ENCODE measurements at places on chromosomes 16 and 17.
A peak's percentile ranks its signal among the peaks of the same experiment; 100 is the strongest.

DNA sequence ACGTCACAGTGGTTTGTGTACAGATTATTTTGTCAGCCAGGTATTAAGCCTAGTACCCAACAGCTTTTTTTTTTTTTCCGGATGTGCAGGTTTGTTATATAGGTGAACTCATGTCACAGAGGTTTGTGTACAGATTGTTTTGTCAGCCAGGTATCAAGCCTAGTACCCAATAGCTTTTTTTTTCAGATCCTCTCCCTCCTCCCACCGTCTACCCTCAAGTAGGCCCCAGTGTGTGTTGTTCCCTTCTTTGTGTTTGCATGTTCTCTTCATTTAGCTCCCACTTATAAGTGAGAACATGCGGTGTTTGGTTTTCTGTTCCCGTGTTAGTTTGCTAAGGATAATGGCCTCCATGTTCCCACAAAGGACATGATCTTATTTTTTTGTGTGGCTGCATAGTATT, 19.9 kb downstream of the RPTOR start:
- DNase-seq, result no peak

DNA sequence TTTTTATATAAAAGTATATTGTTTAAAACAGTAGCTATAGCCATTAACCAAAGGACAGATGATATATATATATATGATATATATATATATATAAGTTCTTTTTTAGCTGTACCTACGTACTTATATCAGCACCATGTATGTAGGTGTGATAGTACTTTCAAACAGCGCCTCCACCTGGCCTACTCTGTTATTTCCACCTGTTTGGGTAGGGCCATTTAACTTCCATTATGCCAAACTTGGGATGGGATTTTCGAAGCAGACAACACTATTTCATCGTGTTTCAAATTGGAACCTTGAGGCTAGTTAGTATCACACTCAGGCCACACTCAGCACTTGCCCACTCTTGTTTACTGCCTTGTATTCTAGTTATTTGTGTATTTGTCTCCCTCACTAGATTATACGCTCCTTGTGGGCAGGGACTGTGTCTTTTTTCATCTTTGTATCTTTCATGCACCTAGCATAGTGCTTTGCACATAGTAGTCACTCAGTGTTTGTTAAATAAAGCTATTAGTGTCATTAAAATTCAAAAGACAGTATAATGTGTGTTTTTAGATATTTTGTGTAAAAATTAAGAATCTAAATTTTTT, 11.8 kb upstream of the CLTC start:
- DNase-seq, result peak; percentile 60

DNA sequence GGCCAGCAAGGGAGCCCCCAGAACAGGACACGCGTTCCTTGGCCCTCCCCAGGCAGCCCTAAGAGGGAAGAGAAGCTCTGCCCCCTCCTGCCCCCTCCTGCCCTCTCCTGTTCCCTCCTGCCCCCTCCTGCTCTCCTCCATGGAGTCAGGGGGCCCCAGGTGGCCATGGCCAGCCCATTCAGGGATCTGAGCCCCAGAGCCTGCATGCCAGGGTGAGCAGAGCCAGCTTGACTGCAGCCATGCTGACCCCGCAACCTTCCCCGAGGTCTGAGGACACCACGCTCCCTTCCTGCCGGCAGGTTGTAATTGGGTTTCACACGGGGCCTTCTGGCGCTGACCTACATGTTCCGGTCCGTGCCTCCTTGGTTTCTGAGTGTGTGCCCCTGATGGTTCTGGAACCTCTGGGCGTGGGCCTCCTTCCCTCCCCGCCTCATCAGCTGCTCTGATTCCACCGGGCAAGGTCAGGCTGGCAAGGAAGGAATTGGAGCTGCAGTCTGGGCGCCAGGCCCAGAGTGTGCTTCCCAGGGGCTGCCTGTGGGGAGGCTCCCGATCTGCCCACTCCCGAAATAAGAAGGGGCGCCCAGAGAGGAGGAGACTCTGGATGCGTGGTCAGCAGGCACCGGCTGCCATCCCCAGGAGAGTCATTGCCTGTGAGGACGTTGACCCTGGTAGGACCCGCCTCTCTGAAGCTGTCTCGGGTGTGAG, 23.7 kb upstream of the NPTX1 start:
- DNase-seq, result no peak

DNA sequence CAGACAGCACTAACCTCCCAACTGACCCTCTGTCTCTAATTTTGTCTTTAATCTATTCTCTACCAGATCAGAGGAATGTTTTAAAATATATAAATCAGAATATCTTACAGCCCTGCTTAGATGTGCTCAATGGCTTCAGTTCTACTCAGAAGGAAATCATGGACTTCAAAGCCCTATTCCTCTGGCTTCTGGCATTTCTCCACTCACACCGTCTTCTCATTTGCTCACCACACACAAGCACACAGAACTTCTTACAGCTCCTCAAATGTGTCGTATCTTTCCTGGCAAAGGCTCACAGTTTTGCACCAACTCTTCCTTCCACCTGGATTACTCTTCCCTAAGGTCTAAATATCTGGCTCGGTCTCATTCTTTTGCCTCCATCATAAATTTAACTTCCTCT, 71.6 kb upstream of the NUDT7 start:
- DNase-seq, result no peak

DNA sequence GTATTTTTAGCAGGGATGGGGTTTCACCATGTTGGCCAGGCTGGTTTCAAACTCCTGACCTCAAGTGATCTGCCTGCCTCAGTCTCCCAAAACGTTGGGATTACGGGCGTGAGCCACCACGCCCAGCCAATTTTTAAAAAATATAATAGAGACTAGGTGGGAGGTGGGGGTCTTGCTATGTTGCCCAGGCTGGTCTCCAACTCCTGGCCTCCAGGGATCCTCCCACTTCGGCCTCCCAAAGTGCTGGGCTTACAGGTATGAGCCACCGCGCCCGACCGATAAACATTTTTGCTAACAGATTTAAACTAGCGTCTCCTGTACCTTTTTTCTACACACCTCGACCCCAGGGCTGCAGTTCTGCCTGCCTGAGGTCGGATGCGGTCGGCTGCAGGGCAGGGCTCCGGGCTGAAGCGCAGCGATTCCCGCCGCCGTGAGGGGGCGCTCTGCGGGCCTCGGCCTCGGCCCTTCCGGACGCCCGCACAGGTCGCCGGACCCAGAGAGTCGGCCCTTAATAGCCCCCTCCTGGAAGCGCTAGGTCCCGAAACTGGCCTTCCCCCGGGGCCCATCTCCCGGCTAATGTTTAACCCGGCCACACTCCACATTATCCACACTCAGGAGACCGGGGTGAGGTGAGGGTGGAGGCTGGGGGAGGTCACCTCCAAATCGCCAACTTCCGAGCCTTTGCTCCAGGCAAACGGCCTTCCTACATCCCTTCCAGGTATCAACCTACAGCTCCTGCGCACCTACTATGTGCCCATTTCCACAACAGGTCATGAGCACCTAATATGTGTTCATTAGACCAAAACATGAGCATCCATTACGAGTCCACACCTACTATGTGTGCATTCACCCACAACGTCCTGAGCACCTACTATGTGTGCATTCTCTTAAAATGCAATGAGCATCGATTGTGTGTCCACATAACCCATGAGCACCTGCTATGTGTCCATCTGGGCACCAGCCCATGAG, 2.0 kb upstream of the GLIS2 start:
- peak; percentile 56 for DNase-seq

GRCh38 chr17:2457913-2458312, 53.8 kb downstream of the METTL16 start:
- DNase-seq, result no peak

- DNase-seq, result no peak
Observed at GRCh38 chr17:48021934-48022333, 15.7 kb downstream of the COPZ2 start.

- no peak for DNase-seq
Observed at GRCh38 chr16:7340938-7341337, 8.3 kb downstream of the RBFOX1 start.

DNA sequence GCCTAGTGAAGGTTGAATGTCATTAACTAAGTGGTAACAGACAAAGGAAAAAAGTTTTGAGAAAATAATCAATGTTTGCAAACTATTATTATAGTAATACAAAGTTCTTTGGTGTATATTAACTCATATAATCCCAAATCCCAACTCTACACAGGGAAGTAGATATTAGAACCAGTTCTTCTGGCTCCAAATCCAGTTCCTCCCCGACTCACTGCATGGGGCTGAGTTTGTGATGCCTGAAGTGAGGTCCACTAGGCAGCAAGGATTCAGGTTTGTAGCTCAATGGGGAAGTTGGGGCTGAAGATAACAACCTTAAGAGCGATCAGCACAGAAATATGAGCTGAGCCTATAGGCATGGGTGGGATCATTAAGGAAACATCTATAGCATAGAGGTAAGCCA, 5.6 kb upstream of the SYNRG start:
- DNase-seq, result no peak

- DNase-seq, result no peak
Observed at GRCh38 chr17:17831208-17832031, 5.4 kb downstream of the SREBF1 start.

GRCh38 chr17:6712058-6712853, 913 bp downstream of the SLC13A5 start:
- peak; percentile 11 for DNase-seq

GRCh38 chr16:2517954-2518605, 2.1 kb upstream of the AMDHD2 start:
- no peak for DNase-seq

GRCh38 chr16:27285676-27286196, 17.2 kb upstream of the NSMCE1 start:
- DNase-seq, result peak; percentile 75

DNA sequence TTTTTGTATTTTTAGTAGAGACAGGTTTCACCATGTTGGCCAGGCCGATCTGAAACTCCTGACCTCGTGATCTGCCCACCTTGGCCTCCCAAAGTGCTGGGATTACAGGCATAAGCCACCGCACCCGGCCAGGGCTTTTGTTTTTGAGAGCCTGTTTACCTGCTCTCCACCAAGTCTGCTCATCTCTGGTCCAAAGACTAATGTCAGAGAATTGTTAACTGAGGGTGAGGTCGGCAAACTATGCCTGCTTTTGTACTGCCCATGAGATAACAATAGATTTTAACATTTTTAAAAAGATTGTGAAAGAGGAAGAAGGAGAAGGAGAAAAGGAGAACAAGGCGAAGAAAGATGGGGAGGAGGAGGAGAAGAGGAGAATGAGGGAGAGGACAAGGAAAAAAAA, 26.0 kb downstream of the TMEM238L start:
- DNase-seq, result no peak

- DNase-seq, result peak; percentile 62
Observed at GRCh38 chr16:12455287-12455798, 348.3 kb downstream of the CPPED1 start.

GRCh38 chr17:68011199-68011665, 15.0 kb upstream of the C17orf58 start:
- DNase-seq, result peak; percentile 84

GRCh38 chr17:63454915-63455314, 8.8 kb upstream of the CYB561 start:
- DNase-seq, result no peak

- DNase-seq, result no peak
Observed at GRCh38 chr16:35565626-35566025, 2106.2 kb downstream of the TP53TG3F start.

- DNase-seq, result peak; percentile 26
Observed at GRCh38 chr16:56848029-56848936, 16.7 kb upstream of the SLC12A3 start.

DNA sequence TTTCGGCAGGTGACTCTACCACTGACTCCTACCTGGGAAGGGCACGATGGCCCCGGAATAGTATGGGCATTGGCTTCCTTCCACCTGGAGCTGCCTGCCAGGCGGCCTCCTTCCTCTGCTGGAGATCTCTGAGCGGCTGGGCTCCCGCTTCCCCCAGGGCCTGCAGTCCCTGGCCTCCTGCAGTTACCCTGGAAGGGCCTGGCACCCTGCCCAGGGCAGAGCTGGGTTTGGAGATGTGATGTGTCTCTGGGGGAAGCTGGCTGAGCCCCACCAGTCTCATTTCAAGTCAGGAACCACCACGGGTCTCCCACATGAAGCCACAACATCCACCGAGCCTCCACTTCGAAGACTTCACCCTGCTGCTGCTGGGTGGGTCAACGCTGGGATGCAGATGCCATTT, 97.9 kb downstream of the IRF8 start:
- no peak for DNase-seq

- DNase-seq, result peak; percentile 81
Observed at GRCh38 chr17:2053380-2054261, 1.3 kb upstream of the HIC1 start.

DNA sequence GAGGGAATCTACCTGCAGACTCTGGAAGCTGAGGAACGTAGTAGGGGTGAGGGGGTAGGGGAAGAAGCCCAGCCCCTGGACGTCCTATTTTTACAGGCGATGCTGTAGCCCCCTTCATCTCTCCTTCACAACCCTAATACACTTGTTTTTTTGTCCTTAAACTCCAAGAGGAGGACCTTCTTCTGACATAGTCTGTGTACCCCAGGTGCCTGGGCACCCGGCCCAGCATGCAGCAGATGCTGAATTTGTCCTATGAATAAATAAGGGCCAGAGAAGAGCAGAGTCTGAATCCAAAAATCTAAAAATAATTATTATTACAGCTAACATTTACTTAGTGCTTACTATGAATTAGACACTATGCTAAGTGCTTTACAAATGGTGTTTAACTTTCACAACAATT, 5.1 kb downstream of the KIF18B start:
- no peak for DNase-seq

DNA sequence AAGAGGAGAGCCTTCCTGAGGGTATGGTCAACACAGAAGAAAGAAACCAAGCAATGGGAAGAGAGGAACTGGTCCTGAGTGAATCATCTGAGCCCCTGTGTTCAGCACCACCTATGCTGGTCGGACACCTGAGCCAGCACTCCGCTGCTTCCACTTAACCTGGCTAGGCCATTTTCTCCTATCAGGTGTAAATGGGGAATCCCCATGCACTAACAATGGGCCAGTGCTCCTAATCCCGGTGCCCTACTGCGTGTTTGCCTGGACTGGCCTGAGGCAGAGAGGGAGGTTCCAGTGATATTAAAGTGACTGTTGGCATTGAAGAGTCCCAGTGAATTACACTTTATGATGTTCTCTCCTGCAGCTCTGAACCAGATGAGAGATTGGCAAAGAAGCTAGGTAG, 34.4 kb upstream of the XYLT2 start:
- DNase-seq, result no peak

- no peak for DNase-seq
Observed at GRCh38 chr17:28240688-28241340, 78.2 kb upstream of the TMEM97 start.

DNA sequence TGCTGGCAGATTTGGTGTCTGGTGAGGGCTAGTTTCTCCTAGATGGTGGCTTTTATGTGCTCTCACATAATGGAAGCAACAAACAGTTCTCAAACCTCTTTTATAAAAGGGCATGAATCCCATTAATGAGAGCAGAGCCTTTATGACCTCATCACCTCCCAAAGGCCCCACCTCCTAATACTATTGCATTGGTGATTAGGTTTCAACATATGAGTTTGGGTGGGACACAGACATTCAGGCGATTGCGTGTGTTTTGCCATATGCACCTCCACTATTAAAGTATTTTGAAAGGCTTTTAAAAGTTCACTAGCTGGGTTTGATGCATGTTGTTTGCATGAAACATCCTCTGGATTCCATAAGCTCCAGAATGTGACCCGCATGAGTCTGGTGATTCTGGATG, 24.4 kb upstream of the DNAJA2 start:
- DNase-seq, result no peak
